ENCODE measurements at places on chromosomes 1 and 21.

DNA sequence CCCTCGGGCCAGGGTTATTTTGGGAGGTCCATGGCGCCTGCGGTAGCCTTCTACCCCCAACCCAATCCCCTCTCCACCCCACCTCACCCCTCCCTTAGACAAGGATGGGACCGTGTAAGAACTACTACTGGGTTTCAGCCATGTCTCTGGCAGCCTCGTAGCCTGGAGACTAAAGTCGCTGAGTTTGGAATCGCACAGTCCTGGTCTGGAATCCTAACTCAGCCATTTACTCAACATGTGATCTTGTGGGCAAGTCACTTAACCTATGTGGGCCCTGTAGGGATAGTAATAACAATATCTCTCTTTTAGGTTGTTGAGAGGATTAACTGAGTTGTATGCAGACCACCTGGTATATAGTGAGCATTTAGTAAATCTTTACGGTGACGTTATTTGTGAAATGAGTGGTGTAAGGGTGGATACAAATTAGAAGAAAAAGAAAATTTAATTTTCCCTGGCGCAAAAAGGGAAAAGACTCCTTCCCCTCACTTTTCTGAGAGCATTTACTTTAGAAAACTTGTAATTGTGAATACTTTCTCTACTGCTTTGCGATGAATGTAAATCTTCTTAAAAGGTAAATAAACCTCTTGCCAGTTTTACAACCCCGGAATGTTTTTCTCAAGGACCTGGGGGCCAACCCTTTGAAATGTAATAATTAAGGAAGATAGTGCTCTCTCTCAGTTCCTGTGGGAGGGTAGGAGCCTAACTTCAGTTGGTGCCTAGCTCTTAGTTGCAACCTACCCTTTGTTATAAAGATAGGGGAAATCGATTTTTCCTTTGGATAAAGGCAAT lies 615 bp upstream of the MRPS15 start:
- no peak for DNase-seq

DNA sequence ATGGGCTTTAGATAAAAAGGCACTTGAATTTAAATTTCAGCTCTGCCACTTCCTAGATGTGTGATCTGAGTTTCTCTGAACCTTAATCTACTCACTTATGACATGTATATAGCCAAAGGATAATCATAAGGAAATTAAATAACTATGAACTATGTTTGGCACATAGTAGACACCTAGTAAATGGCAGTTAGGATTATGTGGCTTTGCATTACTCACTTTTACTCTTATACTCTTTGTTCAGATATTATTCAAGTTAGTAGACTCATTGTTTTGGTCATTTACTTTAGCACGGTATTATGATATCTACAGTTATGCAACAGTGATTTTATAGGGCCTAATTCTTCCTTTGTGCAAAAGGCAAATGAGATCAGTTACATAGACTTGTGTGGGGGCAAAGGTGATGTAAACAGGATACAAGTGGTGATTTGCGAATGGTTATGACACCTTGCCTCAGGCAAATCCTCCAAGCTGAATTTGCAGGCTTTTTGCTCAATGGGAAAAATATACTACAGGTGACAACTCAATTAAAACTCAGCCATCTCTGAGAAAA lies 297.2 kb upstream of the PBX1 start:
- DNase-seq = no peak

- no peak for DNase-seq
These were observed 782 bp upstream of the SDE2 start for GRCh38 chr1:225999912-226000337.

DNA sequence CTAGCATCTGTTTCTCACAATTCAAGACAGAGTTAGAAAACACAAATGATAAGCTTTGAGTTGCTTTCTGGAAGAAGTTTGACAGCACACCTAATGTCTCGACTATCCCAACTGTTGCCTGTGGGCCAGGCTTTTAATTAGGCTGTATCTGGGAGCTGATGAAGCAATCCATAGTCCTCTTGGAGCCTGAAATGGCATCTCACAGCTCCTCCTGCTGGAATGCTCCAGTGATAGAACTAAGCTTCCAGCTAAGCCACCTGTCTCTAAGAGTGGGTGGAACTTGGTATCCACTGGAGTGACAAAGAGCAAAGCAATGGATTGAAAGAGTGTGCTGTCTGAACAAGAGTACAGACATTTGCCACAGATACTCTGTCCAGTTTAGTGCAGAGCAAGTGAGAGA lies 605.3 kb upstream of the NR5A2 start:
- DNase-seq = peak; percentile 13

GRCh38 chr1:237013608-237014007 lies 9.4 kb upstream of the MT1HL1 start:
- no peak for DNase-seq

GRCh38 chr1:30192969-30193630 lies 530.3 kb downstream of the MATN1 start:
- no peak for DNase-seq

DNA sequence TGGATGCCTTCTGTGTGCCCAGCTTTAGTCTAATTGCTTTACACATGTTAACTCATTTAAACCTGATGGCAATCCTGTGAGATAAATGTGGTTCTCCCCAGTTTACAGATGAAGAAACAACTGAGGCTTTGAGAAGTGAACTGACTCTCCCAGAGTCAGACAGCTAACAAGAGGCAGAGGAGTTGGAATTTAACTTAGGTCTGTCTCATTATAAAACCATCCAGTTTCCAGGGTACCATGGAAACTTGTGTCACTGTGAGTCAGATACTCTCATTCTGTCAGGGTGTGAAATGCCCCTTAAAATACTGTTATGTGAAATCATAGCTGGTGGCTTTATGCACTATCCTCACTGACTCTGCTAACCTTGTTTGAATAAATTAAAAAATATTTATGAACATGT lies 206.6 kb downstream of the PBX1 start:
- DNase-seq = no peak

DNA sequence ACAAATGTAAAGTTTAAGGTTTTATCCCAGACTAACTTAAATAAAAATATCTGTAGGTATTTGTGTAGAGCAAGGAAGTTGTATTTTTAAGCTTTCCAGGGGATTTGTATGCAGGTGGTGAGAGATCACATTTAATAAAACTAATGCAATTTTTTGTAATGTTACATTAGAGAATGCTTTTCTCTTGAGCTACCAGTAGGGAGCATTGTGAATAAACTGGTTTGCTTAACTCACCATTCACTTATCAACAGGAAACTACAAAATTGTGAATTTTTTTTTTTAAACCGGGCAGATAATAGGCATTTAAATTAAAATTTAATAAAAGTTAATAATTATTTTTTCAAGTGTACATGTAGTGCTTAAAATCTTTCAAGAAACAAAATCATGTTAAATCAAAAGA lies 78.6 kb downstream of the IVNS1ABP start:
- DNase-seq = no peak

GRCh38 chr1:71785450-71785849 lies 496.9 kb downstream of the NEGR1 start:
- DNase-seq = no peak

DNA sequence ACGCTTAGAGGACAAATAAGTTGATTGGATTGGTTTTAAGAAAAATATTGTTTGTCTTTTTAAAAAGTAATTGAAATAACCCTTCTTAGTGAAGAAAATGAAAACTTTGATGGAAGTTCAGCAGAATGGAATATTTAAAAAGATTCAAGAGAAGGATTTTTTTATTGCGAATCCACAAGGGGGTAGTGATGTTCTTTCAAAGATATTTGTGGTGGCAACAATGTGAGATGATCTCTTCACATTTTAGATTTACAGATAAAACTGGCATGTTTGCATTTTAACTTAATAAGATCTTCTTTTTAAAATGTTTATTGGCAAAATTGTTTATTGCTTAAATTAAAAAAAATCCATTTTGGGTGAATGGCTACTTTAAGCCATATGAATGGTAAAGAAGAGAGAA lies 8.9 kb downstream of the CAMTA1 start:
- no peak for DNase-seq

DNA sequence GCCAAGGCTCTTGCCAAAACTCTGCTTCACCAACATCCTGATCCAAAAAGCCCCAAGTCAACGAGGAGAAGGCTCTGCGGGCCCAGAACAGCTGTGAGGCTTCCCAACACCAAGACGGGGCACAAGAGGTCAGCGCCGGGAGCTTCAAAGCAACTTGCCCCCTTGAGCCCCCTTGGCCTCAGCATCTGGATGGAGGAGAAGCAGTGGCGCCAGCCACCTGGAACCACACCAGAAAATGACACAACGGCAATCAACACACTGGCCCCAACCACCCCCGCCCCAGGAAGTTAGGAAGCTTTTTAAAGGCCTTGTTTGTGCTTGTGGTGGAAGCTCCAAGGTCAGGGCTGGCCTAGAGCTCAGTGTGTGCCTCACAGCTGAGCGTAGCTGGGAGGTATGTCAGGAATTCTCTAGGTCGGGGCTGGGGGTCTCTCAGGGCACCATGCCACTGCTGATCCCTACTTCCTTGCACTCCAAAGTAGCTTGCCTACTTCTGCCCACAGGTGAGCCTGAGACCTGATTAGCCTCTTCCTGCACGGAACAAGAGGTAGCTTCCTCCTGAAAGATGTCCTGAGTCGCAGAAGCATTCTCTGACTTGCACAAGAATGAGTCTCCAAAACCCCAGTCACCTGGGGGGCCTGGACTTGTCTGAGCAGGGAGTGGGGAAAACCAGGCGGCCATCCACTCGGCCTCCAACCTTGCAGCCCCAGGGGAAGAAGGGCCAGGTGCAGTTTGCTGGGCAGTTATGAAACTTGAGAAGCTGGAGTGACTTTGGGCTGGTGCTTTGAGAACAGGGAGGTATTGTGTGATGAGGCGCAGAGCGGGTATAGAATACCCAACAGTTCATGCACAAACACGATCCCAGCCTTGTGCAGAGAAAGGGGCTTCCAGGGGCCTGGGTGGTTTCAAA lies 9.7 kb upstream of the SRP9 start:
- no peak for DNase-seq

GRCh38 chr21:45507888-45508508 lies 34.2 kb downstream of the SLC19A1 start:
- DNase-seq = no peak

GRCh38 chr1:14539309-14539708 lies 59.2 kb upstream of the KAZN start:
- no peak for DNase-seq

GRCh38 chr1:162709132-162709860 lies 77.0 kb downstream of the DDR2 start:
- DNase-seq = no peak

- no peak for DNase-seq
These were observed 1.7 kb downstream of the HES4 start for GRCh38 chr1:997993-998744.

DNA sequence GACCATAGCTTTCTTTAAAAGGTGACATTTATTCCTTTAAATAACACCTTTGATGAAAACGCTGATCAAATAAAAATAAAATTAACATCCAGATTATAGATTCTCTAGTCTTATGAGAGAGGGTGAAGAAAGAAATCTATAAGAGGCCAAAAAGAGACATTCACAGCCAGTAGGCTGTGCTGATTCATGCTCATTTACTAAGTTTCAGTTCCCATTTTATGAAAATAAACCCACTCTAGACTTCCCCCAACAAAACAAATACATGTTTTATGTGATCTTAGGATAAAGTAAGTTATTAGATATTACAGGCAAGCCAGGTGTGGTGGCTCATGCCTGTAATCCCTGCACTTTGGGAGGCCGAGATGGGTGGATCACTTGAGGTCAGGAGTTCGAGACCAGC lies 21.1 kb downstream of the ESRRG start:
- DNase-seq = no peak

- no peak for DNase-seq
These were observed 421.5 kb downstream of the PTPRU start for GRCh38 chr1:29657816-29658215.

GRCh38 chr1:39346872-39347271 lies 142.4 kb downstream of the MACF1 start:
- DNase-seq = no peak

DNA sequence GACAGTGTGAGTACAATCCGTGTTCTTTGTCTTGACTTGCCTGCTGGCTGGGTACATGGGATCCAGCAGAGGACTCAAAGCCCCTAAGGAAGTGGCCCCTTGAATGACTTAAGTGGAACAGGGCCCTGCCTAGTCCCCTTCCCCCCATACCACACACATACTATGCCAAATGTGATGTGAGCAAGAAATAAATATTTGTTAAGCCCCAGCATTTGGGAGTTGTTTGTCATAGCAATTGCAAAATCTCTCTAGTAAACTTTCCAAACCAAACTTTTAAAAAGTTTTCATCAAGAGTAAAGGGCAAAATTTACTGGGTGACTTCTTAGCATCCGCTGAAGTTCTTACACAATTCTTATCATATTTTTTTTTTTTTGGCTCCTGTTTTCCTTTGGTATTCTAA lies 32.5 kb upstream of the CACHD1 start:
- DNase-seq = no peak

- no peak for DNase-seq
These were observed 239.2 kb downstream of the ATG4C start for GRCh38 chr1:63023171-63023570.

- DNase-seq = no peak
These were observed 23.3 kb downstream of the CNIH4 start for GRCh38 chr1:224380003-224380402.

GRCh38 chr1:62832276-62832675 lies 48.3 kb downstream of the ATG4C start:
- DNase-seq = no peak

- DNase-seq = no peak
These were observed 22.6 kb downstream of the TMEM51 start for GRCh38 chr1:15176120-15176519.

DNA sequence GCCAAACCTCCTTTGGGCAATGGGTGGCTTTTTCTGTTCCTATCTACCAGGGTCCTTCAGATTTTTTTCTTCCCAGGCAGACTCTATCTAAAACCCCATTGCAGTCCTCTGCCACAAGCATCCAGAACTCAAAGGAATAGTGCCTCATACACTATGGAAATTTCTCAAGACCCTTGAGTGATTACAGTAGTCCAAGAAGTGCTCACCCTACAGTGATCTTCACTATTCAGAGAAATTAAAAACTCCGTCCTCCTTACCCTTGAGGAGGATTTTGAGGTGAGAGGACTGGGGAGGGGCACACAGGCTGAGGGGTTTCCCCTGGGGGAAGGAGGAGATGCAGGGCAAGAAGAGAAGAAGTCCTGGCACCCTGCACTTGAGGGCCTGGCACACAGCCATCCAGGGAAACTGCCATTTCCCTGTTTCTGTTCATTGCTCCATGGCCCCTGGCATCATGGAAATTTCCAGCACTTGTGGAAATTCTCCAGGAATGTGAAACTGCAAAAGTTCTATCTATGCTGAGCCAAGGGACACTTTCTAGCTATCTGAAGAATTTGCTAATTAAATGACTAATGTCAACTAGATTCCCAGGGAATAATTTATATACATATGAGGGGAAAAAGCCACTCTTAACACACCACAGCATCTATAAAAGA lies 102.5 kb upstream of the ATP1B1 start:
- DNase-seq = peak; percentile 21

Measured in foreskin melanocyte (primary cell).